Stimulated activated CD4-positive, alpha-beta T cell treated with anti-CD3 and anti-CD28 coated beads, Interleukin-1b, Interleukin-23, amount 100 ng/mL, for 1 hour (primary cell): ENCODE measurements at places on chromosomes 2 and 18.

DNA sequence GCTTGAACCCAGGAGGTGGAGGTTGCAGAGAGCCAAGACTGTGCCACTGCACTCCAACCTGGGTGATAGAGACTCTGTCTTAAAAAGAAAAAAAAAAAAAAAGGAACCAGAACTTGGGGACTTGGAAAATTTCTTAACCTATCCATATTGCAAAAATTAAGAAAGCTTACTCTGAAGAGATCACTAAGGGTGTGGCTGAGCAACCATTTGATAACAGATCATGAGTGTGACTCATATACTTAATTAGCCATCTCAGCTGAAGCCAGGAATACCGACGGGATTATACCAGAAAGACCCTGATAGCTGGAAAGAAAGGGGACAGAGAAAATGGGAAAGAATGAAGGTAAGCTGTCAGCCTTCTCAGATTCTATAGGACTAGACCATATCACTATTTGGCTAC is 7.1 kb upstream of the ADD2 start:
- DNase-seq: no peak

GRCh38 chr2:159571540-159572260 is 44.6 kb downstream of the BAZ2B start:
- DNase-seq: no peak

DNA sequence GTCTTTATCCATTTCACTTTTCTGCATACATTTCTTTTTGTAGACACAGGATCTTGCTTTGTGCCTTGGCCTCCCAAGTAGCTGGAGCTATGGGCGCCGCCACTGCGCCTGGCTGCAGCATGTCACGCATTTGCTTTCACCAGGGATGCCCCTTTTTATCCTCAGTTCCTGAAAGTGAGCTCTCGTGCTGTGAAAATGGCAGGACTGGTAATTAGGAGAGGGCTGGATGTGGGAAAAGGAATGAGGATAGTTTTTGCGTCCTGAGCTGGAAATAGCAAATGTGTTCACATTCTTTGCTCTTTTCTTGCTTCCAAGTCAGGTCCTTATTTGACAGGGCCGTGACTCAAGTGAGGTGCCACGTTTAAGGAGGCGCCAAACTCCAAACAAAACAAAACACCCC is 104.6 kb downstream of the LDLRAD4 start:
- DNase-seq: no peak

GRCh38 chr18:49655266-49656072 is 93.6 kb downstream of the LIPG start:
- no peak for DNase-seq

- no peak for DNase-seq
Measured at GRCh38 chr2:71309-72035, 25.2 kb upstream of the FAM110C start.

- no peak for DNase-seq
Measured at GRCh38 chr2:64311948-64312621, 141.9 kb upstream of the LGALSL start.

DNA sequence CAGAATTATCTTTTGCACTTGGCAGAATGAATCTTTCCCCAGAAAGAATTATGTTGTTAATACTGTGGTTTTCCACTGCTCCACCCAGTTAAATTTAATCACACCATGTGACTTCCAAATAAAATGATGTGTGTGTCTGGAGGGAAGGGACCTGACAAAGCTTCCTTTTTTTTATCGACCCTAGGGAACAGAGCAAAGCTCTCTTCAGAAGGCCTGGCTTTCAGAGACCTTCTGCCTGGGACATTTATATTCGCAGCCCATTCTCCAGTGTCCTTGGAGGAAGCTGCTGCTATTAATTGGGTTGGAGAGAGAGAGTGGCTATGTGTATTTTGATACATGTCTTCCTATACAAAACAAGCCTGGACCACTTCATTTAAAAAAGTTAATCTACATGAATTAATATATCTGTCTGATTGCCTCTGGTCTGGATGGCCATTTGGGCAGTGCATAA is 233.7 kb downstream of the PRKCE start:
- DNase-seq: no peak

GRCh38 chr2:10916953-10917352 is 5.2 kb downstream of the KCNF1 start:
- no peak for DNase-seq

GRCh38 chr2:181371195-181371594 is 86.0 kb upstream of the ITGA4 start:
- DNase-seq: no peak

DNA sequence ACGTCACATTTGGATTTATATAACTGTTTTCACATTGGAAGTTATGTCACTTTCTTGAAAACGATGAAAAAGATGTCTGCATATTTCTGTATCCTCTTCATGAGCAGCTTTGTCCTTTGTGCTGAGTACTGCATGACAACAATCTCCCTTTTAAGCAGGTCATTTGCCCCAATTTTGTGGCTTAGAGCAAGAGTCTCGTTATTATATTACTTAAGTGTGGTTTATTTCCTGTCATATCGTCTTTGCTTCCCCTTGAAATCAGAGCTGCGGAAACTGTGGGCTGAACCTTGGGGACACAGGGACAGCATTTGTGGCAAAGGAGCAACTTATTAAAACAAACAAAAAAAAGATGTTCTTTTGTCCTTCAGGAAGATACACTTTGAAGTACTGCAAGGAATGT is 254.0 kb upstream of the DSEL start:
- DNase-seq: no peak

DNA sequence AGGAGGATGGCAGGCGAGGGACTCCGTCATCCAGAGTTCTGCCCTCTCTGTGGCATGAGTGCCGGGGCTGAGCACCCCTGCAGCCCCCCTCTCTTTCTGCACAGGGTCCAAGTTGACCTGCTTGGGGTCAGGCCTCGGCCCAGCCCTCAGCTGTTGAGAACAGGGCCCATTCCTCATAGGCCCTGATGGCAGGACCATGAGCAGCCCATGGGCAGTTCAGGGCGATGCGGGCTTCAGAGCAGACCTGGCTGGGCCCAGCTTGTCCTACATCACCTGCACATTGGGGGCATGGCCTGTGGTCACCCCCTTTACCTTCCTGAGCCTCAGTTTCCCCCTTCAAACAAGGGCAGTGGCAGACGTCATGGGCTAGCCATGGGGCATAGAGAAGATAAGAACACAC is 238.1 kb downstream of the SEPTIN10 start:
- no peak for DNase-seq

GRCh38 chr2:47119001-47119400 is 36.1 kb downstream of the STPG4 start:
- no peak for DNase-seq

DNA sequence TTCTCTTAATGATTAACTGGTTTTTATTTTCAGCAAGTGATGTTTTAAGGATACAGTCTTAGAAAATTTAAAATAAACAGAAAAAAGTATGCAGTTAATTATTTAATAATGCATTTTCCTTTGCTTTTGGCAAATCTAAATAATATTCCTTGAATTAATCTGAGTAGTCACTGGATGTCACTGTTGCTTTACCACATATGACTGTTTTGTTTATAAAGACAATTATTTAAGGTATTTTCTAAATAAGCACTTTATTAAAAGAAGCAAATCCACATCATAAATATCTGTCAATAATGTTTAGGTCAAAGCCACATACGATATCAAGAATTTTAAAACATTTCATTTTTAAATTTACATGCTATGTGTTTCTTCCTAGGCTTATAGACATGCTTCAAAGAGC is 40.6 kb upstream of the TFPI start:
- DNase-seq: no peak

DNA sequence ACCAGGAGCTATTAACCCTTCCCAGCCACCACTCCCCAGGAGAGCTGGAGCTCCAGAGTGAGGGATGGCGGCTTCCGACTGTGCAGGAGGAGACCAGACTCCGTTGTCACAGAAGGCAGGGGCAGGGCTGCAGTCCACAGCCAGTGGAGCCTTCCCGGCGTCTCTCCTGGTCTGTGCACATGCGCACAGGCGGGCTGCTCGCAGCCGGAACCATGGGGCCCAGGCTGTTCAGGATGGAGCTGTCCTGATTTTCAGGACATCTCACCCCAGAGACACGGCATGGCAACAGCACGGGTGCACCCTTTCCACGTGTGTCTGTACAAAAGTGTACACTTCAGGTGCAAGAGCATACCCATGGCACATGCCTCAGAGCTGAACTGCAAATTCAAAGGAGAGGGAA is 28.9 kb downstream of the EIPR1 start:
- no peak for DNase-seq

GRCh38 chr2:176158186-176158591 is 1.1 kb downstream of the HOXD3 start:
- no peak for DNase-seq

GRCh38 chr18:5425721-5426120 is 118.1 kb downstream of the EPB41L3 start:
- DNase-seq: no peak

- no peak for DNase-seq
Measured at GRCh38 chr2:100887713-100888495, 68.0 kb downstream of the NPAS2 start.

GRCh38 chr2:228407821-228408220 is 226.3 kb upstream of the SPHKAP start:
- no peak for DNase-seq

DNA sequence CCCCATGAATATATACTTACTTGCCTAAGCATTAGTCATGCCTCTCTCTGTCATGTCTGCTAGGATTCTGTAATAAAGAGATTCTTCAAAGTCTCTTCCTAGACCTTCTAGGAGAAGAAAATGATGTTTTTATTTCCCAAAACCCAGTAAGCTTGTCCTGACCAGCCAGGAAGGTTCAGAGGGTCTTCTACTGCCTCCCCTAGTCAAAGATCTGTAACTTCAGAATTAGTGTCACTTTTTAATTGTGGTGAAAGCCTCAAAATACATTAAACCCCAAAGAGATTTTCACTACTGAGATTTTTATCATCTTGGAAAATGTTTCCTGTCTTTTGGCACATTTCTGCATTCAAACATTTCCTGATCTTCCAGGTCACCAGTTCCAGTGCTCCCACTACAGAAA is 232.9 kb upstream of the STK17B start:
- DNase-seq: no peak

DNA sequence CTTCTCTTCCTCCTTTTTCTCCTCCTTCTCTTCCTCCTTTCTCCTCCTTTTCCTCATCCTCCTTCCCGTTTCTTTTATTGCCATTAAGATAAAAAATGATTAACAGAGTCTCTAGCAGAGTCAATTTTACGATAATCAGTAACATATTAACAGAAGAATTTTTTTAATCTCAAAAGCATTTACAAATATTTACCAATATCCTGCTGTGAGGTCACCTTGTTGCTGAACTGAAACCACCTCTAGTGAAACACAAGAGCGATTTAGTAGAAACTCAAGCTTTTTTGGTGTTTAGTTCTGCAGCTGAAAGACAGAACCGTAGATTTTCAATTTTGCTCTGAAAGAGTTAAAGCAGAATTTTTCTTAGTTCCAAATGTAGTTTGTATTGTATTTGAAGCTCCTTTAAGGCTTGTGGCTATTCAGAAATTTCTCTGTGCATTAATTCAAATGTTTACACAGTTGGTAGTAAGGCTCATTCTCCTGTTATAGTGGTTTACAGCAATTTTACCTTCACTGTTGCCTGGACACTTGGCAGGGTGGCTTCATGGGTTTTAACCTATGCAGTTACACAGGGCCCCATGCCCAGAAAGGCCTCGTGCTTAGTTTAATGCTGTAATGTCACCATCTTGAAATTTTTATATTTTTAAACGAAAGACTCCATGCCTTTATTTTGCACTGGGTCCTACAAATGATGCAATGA is 1106.6 kb upstream of the FAM98A start:
- DNase-seq: no peak

GRCh38 chr2:170770008-170770605 is at the start of gene ERICH2:
Gene ERICH2, plus strand, starts transcription at chr2:170770378. Its CDS starts 304 bp downstream, at chr2:170770682.
- DNase-seq: no peak

- no peak for DNase-seq
Measured at GRCh38 chr18:68734308-68734707, 19.4 kb upstream of the TMX3 start.

DNA sequence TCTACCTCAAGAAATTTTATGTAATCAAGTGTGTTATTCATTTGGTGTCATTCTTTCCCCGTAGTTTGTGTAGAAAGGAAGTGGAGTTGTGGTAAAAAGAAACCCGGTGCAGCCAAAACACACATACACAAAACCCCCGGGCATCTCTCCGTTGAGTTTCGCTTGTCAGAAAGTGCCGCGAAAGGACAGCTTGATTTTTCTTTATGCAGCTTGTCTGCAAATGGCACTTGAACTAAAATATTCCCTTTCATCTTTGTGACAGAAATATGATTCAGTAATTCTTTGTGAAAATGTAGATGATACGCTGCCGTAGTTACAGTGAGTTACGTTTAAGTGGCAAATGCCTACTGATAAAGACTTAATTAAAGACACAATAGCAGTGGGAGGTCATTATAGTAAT is 268.8 kb upstream of the SPRED2 start:
- no peak for DNase-seq
